ENCODE measurements at places on chromosomes 7 and 10.

GRCh38 chr10:102710609-102711008 is 3.6 kb downstream of the ARL3 start:
- DNase-seq: no peak

- no peak for DNase-seq
Observed at GRCh38 chr7:130222-130572, 62.2 kb upstream of the FAM20C start.

GRCh38 chr10:70491614-70492013 is 13.0 kb downstream of the PALD1 start:
- DNase-seq: no peak

DNA sequence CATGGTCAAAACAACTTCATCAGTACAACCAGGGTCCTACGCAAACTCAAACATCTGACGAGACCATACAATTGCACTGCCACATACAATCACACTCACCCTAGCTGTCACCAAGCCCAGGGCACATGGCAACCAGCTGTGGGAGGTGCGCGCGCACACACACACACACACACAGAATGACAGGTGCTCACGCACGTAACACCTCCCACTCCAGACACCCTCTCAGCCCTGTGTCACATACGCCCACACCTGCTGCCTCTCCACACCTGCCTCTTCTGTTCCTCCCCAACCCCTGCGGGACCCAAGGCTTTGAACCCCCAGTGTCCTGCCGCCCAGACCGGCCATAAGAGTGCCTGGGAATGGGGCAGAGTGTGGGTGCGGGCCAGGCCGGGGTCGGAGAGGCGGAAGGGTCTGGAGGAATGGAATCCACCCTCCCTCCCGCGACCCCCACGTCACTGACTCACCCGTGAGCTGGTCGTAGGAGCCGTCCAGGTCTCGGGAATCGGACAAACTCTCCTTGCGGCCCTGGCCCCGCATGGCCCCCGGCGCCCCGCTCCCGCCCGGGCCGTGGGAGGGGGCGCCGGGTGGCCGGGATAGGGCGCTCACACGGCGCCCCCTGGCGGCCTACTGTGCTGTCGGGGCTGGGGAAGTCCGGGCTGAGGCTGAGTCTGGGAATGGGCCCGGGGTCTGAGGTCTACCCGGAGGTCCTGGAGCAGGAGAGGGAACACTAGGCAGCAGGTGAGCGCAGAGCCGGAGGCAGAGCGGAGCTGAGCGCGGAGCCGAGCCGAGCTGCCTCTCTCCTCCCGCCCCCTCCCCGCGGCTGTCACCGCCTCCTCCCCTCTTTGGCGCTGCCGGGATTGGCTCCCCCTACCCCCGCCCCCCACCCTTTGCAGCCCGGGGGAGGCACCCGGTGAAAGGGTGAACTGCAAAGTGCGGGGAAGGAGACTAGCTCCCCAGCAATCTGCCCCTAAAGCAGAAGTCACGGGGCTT is at the start of gene KCNIP2:
TSS of gene KCNIP2 (minus strand) at position 769 of the 990 bp plus-strand sequence. CDS start at position 537, 232 bp downstream.
- DNase-seq: peak; percentile 51

GRCh38 chr7:143390773-143391317 is 9.7 kb downstream of the ZYX start:
- no peak for DNase-seq

GRCh38 chr7:48847917-48848316 is 76.4 kb upstream of the CDC14C start:
- no peak for DNase-seq

DNA sequence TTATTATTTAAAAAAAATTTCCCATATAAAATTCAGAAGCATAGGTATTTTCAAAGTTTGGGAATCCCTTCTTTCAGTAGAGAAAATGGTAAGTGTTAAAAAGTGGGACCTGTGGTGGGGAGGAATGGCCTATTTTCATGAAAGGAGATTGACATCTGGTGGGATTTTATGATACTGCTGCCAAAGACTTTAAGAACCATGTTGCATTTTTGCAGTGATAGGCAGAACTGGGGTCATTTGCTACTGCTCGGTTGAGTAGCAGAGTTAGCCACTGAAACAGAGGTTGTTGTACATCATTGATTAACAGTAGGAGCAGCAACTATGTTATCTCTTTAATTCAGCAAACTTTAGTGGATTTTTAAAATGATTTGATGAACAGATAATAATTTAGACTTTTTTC is 4.4 kb downstream of the BICC1 start:
- no peak for DNase-seq

DNA sequence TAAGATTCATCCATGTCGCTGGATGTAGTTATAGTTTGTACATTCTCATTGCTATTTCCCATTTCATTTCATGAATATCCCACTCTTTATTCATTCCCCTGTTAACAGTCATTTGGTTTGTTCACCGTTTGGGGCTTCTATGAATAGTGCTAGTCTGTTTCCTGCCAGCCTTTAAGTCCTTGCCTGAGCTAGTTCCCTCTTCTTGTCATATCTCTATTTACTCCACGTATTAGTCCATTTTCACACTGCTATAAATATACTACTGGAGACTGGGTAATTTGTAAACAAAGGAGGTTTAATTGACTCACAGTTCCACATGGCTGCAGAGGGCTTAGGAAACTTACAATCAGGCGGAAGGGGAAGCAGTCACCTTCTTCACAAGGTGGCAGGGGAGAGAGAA is 56.2 kb downstream of the PLCE1 start:
- DNase-seq: no peak

All from NCI-H1930 (cell line).